ENCODE measurements at places on chromosomes 5 and 9.

DNA sequence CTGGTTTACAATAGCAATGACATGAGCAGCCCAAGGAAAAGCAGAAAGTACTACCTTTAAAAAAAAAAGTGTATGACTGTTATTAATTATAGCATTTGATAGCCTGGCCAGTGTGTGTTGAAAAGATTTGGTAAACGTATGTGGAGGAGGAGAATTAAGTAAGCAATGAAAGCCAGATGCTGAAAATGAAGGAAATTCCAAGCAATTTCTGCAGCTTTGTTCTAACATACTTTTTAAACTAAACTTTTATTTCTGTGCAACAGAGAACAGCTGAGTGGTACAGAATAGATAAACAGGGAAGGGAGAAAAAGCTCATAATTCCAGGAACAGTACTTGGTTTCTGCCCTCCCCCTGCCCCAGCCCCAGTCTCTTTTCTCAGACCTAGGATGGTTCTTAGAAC lies 252.6 kb downstream of the ADAMTSL1 start:
- DNase-seq, result no peak

GRCh38 chr5:52705720-52706119 lies 82.0 kb upstream of the ITGA1 start:
- no peak for DNase-seq

DNA sequence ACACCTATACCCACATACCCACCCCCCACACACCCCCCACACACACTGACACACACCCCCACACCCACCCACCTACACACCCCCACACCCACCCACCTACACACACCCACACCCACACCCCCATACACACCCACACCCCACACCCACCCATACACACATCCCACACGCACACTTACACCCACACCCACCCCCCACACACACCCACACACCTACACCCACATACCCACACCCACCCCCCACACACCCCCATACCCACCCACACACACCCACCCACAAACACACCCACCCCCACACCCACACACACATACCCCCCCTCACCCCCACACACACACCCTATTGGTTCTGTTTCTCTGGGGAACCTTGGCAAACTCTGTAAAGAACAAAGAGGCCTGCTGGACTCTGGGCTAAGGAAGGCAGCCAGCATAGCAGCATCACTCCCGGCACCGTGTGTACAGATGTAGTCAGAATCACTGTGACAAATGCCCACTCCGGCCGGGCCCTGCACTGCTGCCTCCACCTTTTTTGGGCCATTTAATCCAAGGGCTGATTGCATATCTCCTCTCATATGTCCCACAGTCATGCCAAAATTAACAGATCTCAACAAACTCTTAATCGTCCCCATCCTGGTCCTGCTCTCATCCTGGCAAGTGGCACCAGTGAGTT lies 42.3 kb downstream of the COL23A1 start:
- DNase-seq, result no peak

DNA sequence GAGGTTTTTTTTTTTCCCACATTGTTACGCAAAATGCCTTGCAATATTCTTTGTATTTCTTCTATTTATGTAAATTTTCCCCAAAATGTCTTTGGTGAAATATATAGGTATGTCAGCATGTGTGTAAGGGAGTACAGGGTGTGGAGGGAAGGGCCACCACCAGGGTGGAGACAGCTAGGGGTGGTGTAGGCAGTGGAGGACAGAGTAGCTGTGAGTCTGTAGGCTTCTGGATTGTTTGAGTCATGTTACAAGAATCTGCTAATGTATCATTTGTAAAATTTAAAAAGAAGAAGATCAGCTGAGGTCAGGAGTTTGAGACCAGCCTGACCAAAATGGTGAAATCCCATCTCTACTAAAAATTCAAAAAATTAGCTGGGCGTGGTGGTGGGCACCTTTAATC lies 175.5 kb downstream of the NXNL2 start:
- DNase-seq, result no peak

GRCh38 chr5:57698086-57698485 lies 215.5 kb upstream of the ACTBL2 start:
- DNase-seq, result no peak

DNA sequence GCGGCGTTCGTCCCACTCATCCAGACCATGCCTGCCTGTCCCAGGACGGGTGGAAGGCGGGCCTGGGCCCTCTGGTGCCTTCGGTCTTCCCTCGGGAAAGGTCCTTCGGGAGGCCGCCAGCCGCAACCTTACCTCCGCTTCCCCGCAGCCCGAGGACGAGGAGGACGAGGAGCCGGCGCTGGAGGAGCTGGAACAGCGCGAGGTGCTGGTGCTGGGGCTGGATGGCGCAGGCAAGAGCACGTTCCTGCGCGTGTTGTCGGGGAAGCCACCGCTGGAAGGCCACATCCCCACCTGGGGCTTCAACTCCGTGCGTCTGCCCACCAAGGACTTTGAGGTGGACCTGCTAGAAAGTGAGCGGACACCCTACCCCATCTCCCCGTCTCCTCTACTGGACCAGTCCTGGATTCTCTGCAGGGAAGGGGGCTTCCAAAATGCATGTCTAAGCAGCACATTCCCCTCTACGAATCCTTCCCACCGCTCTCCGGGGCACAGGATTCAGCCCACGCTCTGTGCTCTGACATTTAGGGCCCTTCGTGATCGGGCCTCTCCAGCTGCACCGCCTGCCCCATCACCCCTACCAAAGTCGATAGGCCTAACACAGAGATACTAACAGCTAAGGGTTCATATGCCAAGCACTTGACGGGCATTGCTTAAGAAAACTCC lies 1.1 kb downstream of the ARL10 start:
- DNase-seq, result no peak

GRCh38 chr5:136891175-136891972 lies 526.0 kb upstream of the TRPC7 start:
- DNase-seq, result no peak

DNA sequence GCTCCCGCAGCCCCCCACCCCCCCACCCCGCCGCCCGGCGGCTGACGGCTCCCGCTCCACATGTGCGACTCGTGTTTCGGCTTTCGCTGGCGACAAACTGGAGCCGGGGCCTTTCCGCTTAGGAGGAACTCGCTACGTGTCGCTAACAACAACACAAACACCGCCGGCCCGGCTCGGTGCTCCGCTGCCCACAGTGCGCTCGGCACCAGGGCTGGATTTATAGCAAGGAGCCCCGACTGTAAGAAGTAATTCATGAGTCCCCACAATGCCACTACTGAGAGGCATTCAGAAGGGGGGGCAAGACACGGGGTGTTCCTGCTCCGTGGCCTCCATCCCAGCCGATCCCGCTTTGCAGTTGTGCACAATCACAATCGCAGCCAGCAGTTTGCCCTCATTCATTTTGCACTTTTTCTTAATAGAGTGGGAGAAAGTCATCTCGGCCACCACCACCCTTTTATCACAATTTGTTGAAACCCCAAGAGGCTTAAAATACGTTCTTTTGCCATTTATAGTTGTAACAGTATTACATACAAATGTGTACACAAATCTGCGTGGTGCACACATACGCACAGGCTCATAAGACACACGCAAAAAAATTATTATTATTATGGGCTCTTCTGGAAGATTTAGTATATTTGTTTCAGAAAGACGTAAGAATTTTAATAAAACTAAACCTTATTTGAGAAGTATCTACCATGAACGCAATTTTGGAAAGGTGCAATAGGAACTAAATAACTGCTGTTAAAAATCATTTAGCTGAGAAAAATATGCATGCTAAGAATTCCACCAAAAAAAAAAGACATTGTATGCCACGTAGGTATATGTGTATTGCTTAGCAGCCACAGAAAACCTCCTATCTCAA lies 48.1 kb downstream of the EBF1 start:
- DNase-seq, result no peak

DNA sequence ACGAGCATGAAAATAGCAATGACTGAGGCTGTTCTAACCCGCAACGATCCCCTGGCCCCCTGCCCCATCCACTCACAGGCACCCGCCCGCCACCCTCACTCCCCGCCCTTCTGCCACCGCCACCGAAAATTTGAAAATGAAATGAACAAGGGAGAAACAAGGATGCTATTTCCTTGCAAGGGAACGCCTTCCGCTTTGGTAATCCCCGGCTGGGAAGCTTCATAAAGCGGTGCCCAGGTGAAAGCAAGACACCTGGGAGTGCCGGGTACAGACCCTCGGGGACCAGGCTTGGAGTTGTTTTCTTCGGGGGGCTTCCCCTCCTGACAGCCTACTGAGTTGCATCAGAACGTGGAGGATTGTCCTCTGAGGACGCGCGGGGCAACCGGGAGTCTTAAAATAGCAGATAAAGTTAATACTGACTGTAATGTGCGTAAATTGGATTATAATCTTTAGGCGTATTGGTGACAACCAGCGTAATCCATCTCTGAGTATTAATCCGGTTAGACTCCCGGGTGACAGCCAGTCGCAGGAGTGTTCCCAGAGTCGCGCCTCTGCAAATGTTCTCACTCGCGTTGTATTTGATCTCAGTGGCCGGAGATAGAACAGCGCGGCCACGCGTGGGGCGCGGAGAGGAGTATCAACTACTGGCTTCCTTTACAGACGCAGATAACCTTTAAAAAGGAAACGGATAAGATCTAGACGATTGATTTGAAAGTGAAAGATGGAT lies 885 bp upstream of the MLLT3 start:
- peak; percentile 71 for DNase-seq
